ENCODE measurements at places on chromosomes 16 and 17. TPM values are rescaled to one million over a fixed set of nuclear protein-coding genes. Genes with fewer than 3 reads are reported as not detected.

DNA sequence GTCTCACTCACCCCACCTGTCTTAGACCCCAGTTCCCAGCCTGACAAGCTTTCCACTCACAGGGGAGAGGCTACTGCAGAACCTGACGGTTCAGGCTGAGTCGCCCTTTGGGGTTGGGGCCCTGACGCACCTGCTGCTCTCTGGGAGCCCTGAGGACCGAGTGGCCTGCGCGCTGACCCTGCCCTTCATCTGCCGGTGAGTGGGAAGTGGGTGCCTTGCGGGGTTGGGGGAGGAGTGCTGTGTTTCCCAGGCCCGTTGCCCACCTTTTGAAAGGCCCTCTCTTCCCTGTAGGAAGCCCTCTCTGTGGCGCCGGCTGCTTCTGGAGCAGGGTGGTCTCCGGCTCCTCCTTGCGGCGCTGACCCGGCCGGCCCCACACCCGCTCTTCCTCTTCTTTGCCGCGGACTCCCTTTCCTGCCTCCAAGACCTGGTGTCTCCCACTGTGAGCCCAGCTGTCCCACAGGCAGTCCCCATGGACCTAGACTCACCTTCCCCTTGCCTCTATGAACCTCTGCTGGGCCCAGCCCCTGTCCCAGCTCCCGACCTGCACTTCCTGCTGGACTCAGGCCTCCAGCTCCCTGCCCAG lies 6.1 kb upstream of the TGFB1I1 start:
- no peak for DNase-seq

- no peak for DNase-seq
Measured at GRCh38 chr16:6690741-6691140, 641.9 kb upstream of the RBFOX1 start.

DNA sequence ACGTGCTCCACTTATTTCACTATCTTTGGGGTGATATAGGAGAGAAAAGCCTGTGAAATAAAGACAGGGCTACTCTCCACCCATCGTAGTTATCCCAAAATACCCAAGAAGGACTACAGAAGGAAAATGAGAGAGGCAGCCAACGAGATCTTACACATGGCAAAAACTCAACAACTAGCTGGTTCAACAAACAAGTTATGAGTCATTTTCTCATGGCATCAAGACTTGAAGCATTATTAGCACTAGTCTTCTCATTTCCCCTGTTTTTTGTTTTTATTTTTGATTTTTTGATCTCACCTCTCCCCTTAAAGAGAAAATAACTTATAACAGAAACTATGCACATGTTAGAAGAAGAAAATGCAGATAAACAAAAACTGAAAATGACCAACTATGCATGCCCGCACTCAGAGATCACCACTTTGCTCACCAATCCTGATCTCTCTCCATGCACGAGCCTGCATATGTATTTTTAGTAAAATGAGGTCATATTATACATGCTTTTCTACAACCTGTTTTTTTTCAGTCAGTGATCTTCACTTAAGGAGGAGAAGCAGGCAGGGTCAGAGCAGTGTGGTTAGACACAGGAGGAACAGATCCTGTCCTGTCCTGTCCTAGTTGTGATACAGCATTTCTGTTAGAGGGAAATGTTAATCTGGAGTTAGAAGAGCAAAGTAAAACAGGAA lies 22.8 kb downstream of the FAM117A start:
- no peak for DNase-seq

GRCh38 chr17:82053130-82053529 lies 1.4 kb downstream of the GPS1 start:
- DNase-seq = no peak

GRCh38 chr17:80316927-80317705 lies 56.5 kb downstream of the RNF213 start:
- no peak for DNase-seq

DNA sequence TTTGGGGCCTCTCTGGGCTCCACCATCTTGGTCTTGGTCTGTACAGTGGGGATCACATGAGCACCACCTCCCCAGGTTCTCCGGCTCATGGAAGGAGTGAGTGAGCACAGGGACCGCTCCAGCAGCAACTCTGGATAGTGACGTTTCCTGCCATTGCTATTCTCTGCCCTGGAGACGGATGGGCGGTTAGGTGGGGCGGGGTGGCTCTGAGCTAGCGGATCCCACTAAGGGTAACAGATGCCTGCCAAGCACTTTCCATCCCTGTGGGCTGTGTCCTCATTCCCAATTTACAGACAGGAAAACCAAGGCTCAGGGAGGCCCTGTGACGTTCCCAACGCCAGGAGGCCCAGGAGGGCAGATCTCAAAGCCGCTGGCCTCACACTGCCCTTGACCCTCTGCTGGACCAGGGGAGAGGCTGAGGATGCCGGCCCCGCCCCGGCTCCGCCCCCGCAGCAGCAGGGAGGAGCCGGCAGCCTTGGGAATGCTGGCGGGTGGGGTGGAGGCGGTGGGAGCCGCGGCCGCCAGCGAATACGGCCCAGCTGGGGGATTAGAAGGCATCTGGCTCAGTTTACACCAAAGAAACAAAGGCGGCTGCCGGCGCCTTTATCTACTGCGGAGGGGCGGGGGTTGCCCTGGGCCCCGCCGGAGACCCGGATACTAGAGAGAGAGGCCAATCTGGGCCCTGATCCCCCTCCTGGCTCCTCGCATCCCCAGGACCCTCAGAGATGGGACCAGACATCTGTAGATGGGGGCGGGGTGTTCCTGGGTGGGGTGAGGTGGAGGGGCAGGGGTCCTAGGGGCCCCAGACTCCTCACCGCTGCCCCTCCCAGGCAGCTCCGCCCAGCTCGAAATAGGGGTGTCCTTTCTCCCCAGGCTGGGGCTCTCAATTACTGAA lies 122.3 kb upstream of the CIBAR2 start:
- peak; percentile 39 for DNase-seq

SPEM1 gene
- total RNA-seq = not detected

DNA sequence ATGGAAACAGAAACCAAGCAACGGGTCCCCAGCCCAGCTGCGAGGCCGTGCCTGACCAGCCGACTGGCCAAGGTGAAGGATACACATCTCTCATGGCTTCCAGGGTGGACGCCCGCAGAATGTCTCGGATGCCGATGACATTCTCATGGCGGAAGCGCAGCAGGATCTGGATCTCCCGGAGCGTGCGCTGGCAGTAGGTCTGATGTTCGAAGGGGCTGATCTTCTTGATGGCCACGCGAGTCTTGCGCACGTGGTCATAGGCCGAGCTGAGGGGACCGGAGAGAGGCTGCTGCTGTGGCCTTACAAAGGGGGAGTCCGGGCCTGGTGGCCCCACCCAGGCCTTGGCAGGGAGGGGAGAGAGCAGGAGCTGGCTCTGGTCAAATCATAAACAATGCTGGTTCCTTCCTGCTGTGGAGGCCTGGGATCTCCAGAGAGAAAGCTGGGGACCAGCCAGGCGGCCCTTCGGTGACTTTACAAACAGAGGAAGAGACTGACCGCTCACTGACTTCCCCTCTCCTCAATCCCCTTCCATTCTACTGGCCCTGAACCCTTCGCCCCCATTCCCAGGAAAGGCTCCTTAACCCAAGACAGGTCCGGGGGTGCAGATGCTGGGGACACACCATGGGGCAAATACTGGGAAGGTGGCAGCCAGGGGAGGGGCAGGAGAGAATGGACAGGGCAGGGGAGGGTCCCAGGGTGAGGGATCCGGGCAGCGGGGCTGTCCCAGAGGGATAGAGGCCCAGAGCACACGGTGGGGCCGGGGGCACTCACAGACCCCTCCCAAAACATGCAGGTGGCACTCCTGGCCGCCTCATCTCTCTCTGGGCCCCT lies 1.1 kb downstream of the MAPK3 start:
- no peak for DNase-seq

- no peak for DNase-seq
Measured at GRCh38 chr17:75639327-75639726, 6.1 kb downstream of the SMIM5 start.

WNK4 gene
- 3.3 TPM for total RNA-seq

- peak; percentile 5 for DNase-seq
Measured at GRCh38 chr16:7313170-7313569, 19.5 kb upstream of the RBFOX1 start.

RPA1 gene
- total RNA-seq = 147 TPM

- no peak for DNase-seq
Measured at GRCh38 chr17:39114723-39115122, 36.7 kb downstream of the PLXDC1 start.

GRCh38 chr16:70764632-70765031 lies 36.3 kb downstream of the VAC14 start:
- DNase-seq = no peak

PPP1R1B gene
- total RNA-seq = not detected

IGSF6 gene
- total RNA-seq = not detected

WFIKKN1 gene
- 0.39 TPM for total RNA-seq

DNA sequence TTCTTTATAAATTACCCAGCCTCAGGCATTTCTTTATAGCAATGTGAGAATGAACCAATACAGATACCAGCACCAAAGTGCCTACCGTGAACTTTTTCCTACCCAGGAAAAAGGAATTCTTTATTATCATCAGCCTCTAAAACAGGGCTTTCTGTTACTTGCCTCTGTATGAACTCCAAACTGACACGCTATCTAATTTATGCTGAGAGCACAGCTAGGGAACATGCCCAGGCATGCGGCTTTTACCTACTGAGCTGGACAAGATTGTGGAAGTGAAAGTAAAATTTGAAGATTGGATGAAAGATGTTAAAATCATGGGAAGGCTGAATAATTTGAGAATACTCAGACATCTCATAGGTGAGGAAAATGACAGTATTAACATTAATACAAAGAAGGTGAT lies 24.4 kb upstream of the ADCY9 start:
- no peak for DNase-seq

DNA sequence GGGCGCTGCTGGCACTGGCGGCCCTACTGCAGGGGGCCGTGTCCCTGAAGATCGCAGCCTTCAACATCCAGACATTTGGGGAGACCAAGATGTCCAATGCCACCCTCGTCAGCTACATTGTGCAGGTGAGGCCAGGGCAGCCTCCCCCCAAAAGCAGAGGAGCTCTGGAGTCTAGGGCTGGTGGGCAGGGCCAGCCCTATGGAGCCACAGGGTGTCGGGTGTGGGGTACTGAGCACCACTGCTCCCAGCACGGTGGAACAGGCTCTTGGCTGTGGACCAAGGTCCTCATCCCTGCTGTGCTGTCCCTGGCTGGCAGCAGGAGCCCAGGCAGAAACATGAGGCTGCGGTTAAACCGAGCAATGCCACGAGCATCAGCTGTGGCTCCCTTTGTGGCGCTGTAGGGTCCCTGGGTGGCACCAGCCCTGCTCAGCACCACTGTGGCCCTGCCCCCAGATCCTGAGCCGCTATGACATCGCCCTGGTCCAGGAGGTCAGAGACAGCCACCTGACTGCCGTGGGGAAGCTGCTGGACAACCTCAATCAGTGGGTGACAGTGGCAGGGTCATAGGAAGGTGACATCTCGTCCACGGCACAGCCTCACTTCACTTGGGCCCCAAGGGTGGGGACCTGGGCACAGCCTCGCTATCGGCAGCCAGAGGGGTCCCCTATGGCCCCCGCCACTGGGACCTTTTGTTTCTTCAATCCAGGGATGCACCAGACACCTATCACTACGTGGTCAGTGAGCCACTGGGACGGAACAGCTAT lies 1.1 kb downstream of the DNASE1 start:
- DNase-seq = no peak

GRCh38 chr16:2858245-2859025 lies 465 bp upstream of the PRSS22 start:
- DNase-seq = peak; percentile 96

DNA sequence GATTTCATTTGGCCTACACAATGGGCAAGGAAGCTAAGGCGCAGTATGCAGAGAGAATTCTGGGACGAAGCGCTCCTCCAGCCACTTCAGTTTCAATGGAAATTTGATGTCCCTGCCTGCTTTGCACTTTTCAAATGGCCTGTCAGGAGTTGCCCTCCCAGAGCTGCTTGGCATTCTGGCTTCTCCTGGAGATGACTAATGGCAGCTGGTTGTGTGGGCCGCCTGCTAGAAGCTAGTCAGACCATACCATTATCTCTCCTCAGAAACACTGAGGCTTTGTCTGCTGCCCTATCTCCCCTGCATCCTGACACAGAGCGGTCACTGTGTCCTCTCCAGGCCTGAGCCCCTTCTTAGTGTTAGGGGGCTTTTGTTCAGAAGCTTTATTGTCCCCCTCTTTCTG lies 180.1 kb downstream of the SPECC1 start:
- no peak for DNase-seq

DNA sequence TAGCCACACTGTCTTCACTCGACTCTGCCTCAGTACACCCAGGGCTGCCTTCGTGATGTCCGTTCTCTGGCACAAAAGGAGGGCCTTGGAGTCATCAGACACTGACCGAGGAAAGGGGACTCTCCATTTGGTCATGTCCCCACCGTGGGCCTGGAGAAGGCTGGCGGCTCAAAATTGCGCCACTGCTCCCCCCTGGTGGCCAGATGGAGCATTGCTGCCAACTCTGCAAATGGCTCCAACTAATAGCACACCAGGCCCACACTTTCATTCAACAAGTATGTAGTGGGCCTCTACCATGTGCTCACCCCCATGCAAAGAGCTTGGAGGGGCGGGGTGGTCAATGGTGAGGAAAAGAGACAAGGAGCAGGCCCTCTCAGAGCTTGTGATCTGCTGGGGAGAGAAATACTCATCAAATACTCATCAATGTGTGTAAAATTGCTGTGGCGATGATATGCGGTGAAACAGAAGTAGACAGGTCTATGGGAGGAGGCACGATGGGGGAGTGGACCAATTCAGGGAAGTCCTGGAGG lies 5.2 kb upstream of the GRIN2C start:
- peak; percentile 64 for DNase-seq

- peak; percentile 71 for DNase-seq
Measured at GRCh38 chr17:2710803-2711607, 559 bp downstream of the CLUH start.

DNA sequence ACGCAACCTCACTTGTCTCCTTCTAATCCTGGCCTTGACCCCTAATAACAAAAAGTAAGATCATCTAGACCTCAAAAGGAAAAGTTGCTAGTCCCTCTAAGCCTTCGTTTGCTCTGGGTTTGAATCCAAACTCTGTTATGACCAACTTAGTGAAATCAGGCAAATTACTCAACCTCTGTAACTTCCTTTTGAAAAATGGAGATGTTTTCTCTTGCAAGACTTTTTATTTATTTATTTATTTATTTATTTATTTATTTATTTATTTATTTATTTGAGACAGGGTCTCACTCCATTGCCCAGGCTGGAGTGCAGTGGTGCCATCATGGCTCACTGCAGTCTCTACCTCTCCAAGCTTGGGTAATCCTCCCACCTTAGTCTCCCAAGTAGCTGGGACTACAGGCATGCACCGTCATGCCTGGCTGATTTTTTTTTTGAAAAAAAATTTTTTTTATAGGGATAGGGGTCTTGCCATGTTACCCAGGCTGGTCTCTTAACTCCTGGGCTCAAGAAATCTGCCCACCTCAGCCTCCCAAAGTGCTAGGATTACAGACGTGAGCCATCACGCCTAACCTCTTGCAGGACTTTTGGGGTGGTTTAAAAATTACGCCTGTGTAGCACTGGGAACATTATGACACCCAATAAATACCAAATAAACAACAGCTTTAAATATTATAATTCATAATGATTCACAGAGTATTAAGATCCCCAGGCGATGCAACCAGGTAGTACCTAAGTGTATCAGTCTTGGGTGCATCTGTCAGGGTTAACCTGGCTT lies 63.4 kb downstream of the PITPNC1 start:
- no peak for DNase-seq

GRCh38 chr17:34581446-34582184 lies 2.2 kb downstream of the TMEM132E start:
- no peak for DNase-seq

Data from Caco-2 (cell line).